ENCODE measurements at places on chromosomes 7 and 10.

DNA sequence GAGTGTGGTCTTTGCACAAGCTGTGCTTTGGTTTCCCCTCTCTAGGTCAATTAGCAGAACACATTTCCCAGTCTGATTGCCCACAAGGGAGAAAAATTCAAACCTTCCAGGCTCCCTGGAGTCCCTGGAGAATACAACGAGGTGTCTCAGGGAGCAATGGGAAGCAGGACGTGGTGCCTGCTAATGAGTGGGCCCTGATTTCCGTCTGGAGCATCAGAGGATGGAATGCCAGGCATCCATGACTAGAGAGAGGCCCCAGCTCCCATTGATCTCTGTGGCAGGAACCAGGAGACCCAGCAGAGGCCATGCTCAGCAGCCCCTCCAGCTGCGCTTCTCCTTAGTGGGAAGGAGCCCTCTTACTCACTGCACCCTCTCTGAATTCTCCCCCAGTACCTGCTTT lies 33.2 kb upstream of the TLX1 start:
- DNase-seq = no peak

- no peak for DNase-seq
These were observed 302.1 kb downstream of the ABCA13 start for GRCh38 chr7:48473205-48473865.

DNA sequence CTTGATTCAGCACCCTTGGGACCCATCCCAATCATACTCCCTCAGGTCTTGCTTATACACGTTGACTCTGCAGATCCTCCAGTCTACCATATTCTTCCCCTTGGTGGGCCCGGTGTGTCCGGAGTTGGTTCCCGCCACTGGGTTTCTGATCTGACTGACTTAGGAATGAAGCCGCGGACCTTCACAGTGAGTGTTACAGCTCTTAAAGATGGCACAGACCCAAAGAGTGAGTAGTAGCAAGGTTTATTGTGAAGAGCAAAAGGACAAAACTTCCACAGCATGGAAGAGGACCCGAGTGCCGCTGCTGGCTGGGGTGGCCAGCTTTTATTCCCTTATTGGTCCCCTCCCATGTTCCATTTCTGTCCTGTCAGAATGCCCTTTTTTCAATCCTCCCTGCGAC lies 5.9 kb upstream of the GDF10 start:
- DNase-seq = no peak

GRCh38 chr10:69492091-69492745 lies 41.0 kb downstream of the TSPAN15 start:
- DNase-seq = no peak

GRCh38 chr10:102648889-102649796 lies 4.9 kb downstream of the TRIM8 start:
- no peak for DNase-seq

GRCh38 chr7:131943646-131944045 lies 387.2 kb upstream of the PODXL start:
- DNase-seq = no peak

DNA sequence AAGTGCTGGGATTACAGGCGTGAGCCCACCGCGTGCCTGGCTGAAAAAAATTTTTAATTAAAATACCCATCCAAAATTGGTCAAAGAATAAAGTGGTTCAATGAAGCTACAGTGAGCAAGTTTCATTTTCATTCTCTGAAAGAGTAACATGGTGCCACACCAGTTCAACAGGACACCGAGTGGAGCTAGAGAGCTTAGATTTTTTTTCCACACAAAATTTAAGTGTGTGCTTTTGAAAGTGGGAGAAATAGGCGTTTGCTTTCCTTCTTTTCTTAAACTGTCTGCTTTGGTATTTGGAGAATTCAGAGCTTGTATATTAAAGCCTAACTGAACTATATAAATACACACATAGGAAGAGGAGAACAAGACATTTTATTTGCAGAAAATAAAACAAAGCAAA lies 43.4 kb downstream of the BPGM start:
- DNase-seq = no peak

DNA sequence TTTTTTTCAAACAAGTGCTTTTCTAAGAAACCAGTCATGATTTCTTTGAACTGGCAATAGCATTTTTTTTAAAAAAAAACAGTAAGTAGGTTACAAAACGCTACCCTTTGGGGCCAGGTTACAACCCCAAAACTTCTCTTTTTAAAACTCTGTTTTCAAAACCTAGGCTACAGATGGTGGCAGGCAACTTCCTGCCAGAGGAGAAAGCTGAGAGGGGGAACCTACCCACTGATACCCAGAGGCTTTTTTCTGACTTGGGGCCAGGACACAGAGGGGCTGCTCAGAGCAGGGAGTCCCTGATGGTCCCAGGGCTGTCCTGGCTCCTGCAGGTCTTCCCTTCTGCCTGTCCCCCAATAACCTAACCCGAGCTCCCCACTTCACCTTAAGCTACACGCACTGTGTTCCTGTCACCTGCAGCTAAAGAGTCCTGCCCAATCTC lies 6.9 kb downstream of the STN1 start:
- DNase-seq = no peak

GRCh38 chr7:129530795-129531391 lies 28.6 kb downstream of the SMKR1 start:
- no peak for DNase-seq

GRCh38 chr10:75677541-75677940 lies 246.1 kb downstream of the LRMDA start:
- DNase-seq = no peak

GRCh38 chr10:121886997-121887622 lies 40.7 kb downstream of the ATE1 start:
- peak; percentile 83 for DNase-seq

GRCh38 chr10:24417053-24417452 lies 208.1 kb downstream of the KIAA1217 start:
- no peak for DNase-seq

- DNase-seq = no peak
These were observed 852 bp upstream of the KLF6 start for GRCh38 chr10:3785851-3786271.

Data from HEK293T (cell line).